Left colon (tissue), 2 donors: ENCODE measurements at places on chromosomes 12 and 14. TPM values are rescaled to one million over a fixed set of nuclear protein-coding genes. Genes with fewer than 3 reads are reported as not detected.

HOXC13 gene
- total RNA-seq: not detected

MMP17 gene
- total RNA-seq: 0.76 TPM

FOXJ2 gene
- total RNA-seq: 10.7 TPM

AJUBA gene
- 4.1 TPM for total RNA-seq

GRCh38 chr14:65832431-65833266 lies 420.1 kb downstream of the FUT8 start:
- no peak for DNase-seq

- no peak for DNase-seq
These were observed 139.8 kb upstream of the PWP1 start for GRCh38 chr12:107545737-107546353.

- DNase-seq: no peak
These were observed 108.9 kb downstream of the DACT1 start for GRCh38 chr14:58746701-58747100.

- DNase-seq: no peak
These were observed 1504.8 kb upstream of the TMEM132C start for GRCh38 chr12:126762150-126762549.
